ENCODE measurements at places on chromosomes 16 and 17.

DNA sequence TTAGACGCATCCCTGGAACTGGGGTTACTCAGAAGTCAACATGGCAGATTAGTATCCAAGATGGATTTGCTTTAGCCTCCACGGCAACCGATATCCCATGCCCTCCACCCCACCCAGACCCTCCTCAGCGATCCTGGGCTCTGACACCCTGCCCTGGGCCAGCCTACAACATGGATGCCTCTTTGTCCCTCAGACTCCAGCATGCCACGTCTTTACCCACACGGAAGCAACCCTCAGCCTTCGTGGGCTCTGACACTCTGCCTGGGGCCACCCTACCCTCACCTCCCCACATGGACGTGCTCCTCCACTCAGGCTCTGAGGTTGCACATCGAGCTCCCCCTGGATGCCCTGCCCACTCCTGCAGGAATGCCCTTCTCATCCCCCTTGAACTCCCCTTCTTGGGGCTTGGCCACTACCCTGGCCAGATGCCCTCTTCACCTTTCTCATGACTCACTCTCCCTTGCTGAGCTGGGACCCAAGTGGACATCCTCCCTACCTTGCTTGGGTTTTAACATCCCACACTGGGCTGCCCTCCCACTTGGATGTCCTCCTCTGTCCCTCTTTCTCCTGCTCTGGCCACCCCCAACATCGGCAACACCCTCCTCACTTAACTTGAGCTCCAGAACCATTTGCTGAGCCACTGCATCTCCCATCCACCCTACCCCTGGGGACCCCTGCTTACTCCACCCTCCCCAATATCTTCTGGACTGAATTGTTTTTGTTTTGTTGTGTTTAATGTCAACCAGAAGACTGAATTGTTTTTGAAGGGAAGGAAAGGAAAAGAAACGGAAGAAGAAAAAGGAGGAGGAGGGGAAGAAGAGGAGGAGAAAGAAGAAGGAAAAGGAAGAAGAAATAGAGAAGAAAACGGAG lies 18.3 kb upstream of the TMEM92 start:
- no peak for DNase-seq

DNA sequence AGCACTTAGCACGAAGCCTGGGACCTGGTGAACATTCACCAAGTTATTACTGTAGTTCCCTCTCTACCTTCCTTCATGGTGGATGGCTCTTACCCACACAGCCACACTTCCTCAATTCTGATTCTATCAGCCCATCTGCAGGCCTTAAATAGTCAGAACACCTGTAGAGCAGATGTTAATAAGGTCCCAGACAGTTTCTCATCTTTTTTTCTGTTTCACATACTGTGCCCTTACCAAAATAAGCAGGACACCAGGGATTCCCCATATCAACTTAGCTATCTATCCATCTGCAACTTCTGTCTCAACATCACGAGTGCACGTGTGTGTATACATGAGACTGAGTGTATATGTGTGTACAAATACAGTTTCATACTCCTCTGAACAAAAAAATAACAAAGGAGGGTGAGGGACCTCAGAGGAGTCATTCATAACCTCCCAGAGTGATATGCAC lies 2.8 kb downstream of the RECQL5 start:
- no peak for DNase-seq

DNA sequence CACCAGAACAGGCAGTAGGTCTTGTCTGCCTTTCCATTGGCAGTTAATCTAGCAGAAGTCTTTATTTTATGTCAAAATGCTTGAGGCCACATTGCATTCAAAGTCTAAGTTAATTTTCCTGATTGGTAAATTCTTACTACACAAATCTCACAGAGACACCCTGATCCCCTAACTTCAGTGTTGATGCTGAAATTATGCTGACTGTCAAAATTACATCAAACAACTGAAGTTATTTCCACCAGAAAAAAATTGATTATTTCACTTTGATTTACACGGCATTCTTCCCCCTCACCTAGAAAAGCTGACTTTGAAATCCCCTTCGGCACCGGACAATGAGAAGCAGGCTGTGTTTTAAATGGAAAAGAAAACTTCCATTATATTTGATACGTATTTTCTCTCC lies 99.1 kb downstream of the MAF start:
- no peak for DNase-seq

GRCh38 chr17:142876-143784 lies 5.8 kb downstream of the SCGB1C2 start:
- no peak for DNase-seq

DNA sequence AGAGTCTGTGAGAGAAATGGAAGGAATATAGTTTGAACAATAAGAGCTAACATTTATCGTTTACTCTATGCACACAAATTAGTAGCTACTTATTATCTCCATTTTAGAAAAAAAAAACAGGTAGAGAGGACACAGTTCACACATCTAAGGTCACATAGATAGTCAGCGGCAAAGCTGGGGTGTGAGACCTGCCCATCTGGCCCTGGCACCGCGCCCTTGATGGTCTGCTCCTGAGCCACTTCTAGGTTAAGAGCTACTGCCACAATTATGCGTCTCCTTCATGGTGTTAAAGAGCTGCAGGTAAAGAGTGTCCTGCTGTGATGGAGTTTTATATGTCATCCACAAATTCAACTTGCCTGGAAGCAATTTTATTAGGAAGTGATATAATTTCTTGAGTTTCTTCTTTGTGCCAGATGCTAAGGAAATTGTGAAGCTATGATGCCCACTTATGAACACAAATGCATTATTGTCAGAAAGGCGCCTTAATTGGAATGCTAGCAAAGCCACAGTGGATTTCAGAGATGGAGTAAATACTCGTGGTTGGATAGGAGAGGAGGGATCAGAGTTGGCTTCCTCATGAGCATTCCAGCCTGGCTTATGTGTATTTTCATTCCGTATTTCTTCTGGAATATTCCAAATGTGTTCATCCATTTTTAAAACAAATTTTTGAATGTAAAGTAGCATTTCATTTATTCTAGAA lies 21.3 kb upstream of the MFSD6L start:
- no peak for DNase-seq

DNA sequence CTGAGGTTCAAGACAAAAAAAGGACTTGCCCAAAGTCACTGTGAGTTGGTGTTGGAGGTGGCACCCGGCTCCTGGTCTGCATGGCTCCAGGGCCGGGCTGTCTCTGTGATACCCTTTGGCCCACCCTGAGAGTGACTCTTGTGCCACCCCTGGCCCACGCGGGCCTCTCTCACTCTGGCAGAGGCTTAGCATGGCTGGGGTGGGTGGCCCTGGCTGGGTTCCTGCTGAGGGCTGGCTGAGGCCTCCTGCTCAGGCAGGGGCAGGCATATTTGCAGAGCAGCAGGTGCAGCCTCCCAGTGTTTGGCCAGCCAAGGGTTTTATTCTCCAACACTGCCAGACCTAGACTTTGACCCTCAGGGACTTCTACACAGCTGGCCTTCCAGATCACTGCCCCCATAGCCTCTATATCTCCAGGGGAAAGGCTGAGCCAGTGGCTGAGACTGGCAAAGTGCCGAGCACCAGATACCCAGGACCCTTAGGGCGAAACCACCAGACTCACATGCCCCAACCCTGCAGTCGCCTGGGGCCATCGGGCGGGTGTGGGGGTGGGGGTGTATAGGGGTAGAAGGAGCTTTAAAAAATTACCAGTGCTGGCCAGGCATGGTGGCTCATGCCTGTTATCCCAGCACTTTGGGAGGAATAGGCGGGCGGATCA lies 21.5 kb upstream of the ADGRG1 start:
- DNase-seq, result no peak

DNA sequence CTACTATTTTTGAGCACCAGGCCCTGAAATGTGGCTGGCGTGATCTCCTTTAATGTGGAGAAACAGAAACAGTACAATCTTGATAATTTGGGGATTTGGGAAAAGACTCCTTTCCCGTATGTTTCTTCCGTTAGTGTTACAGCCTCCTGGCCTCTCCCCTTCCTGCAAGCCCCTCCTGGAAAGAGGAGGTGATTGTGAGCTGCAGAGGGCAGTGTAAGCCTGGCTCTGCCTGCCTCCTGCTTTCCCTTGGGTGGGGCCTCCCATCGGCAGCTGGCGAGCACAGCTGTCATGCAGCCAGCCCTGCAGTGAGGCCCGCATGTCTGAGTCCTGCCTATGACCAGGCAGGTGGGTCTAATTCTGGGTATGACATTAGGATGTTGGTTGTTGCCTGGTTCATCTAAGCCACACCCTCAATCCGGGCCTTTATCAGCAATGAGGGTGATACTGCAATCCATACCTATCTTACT lies 48.7 kb upstream of the WSB1 start:
- no peak for DNase-seq

DNA sequence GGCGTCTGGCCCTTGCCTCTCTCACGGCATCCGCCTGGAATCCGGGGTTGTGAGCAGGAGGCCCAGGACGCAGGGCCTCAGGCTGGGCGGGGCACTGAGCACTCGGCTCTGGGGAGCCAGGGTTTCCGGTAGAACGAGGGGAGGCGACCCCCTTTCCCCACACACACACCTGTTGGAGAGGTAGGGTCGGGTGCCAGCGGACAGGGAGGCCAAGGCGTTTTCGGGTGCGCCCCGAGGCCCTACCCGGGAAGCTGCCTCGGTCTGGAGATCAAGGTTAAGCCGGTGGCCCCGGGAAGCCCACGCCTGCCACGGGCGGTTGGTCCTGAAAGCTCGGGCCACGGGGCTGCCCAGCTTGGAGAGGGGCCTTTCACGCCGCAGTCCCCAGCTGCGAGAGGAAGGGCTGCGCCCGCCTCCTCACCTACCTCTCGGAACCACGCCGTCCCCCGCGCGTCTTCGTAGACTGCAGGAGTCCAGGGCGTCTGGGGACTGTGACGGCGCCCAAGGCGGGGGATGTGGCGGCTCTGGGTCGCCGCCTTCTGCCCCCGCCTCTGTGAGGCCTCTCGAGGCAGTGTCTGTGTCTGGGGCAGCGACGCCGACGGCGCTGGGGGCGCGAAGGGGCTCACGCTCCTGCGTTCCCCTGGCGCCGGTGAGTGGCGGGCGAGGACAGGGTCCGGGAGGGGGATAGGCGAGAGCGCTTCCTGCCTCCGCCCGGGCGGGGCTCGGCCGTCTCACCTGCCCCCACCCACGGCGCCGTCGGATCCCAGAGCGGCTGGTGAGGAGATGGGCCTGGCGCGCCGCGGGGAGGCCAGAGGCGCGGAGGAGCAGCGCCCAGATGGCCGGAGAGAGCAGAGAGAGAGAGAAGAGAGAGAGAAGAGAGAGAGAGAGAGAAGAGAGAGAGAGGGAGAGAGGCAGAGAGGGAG lies 20.3 kb upstream of the HOXB9 start:
- no peak for DNase-seq

DNA sequence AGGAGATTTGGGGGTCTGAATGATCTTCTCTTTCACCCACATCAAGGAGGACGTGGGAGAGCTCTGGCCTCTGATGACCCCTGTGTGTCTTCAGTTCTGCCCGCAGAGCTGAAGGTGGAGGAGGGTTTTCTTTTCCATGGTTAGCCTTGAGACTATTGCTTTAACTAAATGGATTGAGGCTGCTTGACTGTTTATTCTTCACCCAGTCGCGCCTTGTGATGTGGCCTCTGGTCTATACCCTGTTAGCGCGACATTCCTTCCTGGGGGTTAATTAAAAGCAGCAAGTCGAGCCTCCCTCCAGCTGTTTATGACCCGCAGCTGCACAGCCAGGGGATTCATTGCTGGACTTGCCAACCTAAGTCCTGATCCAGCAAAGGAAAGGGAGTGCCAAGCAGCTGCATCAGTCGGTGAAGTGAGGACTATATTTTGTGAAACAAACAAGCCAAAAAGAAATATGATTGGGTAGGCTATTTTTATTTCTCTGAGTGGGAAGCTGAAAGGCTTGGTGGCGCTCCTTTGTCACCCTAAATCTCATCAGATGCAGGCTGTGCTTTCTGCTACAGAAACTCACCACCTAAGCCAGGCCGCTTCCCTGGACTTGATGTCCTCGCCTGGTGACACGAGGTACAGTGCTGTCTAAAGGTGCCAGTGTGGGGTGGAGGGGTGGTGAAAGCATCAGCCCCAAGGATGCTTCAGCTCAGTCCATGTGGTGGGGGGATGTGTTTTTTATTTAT lies 11.0 kb upstream of the SEC14L1 start:
- no peak for DNase-seq

DNA sequence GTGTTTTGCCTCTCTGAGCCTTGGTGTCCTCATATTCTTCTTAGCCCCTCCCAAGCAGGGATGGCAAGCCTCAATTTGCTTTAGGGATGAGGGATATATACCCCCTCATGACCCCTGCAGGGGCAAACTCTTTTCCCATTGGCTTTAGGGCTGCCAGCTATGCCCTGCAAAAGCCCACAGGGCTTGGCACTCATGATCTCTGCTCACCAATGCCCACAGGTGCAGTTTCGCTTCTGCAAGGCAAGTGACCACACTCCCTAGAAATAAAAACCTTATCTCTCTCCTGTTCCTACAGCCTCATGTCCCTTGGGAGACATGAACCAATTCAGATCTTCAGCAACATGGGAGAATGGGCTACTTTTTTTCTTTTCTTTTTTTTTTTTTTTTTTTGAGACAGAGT lies 8.8 kb downstream of the BEAN1 start:
- DNase-seq, result no peak

- no peak for DNase-seq
Measured at GRCh38 chr16:66857437-66857836, 13.2 kb downstream of the CA7 start.

DNA sequence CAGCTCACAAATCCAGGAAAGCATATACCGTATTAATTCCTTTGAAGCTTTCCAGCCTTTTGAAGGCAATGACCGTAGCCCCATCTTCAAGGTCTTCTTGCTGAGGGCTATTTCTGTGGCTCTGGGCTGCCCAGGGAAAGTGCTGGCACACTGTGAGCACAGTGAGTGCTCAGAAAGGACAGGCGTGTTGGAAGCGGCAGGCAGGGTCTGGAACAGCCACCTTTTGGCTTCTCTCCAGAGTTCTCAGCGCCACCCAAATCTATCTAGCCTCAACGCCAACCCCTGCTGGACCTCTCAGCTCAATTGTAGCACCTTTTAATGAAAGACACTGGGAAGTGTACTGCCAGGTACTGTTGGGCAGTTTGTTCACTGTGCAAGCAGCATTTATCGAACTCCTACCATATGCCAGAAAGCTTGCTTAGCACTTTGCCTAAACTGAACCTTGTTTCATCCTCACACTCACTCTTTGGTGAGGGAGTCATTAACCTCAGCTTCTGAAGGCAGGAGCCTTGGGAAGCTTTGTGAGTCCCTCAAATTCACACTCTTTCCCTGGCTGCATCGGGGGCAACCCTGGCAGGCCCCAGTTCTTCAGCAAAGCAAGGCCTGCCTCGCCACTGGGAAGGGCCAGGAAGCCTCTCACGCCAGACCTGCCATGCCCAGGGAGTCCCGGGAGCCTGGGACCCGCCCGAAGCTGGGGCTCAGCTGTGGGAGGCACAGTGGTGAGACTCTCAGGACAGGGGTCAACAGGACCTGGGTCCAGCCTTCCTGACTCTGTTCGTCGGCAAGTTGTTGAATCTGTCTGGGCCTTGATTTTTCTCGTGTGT lies 13.5 kb upstream of the CIBAR2 start:
- no peak for DNase-seq

GRCh38 chr17:43020030-43020621 lies 2.1 kb downstream of the VAT1 start:
- DNase-seq, result no peak

DNA sequence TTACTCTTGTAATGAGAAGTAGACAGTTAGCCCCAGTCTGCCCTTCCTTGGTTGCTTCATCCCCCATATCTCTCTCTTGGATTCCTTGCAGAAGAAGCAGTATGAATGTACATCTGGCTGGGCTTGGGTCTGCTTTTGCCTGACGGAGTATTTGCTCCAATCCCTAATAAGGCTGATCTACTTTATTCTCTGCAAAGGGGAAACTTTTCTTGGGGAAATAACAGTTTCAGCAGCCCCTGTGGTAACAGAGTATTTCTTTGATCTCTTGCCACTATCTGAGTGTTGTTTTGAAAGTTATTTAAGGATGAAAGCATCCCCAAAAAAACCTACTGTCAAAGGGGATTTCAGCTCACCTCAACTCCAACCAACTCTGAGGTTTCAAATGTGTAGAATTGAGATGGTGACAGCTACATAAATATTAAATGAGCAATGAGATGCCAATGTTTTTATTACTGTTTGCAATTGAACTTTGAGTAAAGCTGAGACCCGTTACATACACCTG lies 168.9 kb upstream of the NOG start:
- DNase-seq, result no peak

Measured in NK-92 treated with Interleukin-12 subunit alpha and Interleukin-12 subunit beta, amount 100 ng/mL, for 24 hours (cell line).